ENCODE measurements at places on chromosomes 5 and 9.

DNA sequence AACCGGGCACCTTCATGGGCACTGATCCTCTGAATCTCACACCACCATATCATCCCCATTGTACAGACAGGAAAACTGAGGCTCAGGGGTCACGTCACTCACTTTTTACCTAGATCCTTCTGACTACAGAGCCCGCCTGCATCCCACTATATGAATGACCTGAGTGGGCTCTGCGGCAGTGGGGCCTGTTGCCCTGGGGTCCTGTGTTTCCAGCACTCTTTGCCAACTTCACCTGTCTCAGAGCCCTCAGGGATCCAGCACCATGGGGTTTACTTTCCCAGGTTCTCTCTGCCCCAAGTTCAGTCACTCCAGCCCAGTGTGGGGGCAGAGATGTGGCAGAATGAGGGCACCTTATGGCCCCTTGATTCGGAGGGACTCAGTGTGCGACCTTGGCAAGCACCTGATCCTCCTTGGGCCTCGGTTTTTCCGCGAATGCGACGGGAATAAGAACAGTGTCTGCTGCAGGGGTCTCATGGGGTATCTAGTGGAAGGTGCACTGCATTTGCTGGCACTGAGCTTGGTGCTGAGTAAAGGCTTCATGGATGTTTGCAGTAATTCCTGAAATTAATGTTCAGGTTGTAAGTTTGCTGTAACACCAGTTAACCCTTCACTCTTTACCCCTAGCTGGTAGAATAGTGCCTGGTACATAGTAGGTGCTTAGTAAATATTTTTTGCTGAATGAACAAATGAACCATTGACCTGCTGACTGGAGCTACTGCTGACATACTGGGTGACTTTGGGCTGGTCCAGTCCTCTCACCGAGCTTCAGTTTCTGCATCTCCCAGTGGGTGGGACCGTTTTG, 47.1 kb upstream of the BOD1 start:
- DNase-seq: no peak

DNA sequence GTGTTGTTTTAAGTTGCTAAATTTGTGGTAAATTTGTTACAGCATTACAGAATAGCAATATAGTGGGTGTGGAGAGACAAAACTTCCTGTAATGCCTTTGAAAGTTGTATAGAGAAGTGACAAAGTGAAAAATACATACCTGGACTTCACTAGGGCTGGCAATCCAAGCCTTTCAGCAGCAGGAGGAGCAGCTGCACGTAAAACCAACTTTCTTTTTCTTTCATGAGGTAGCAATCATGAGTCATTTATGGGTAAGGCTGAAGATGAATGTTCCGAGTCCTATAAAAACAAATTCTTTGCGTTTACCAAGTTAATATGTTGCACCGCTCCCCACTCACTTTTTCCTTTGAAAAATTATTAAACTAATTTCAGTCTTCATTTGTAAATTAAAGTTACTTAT, 1138.2 kb downstream of the TAF11L14 start:
- DNase-seq: no peak

- no peak for DNase-seq
Measured at GRCh38 chr5:132767150-132767549, 9.9 kb downstream of the SEPTIN8 start.

- DNase-seq: no peak
Measured at GRCh38 chr5:14676320-14676719, 11.8 kb downstream of the OTULIN start.

GRCh38 chr9:5587024-5587423, 41.9 kb upstream of the RIC1 start:
- no peak for DNase-seq

- no peak for DNase-seq
Measured at GRCh38 chr5:72940082-72940481, 15.8 kb upstream of the FCHO2 start.

DNA sequence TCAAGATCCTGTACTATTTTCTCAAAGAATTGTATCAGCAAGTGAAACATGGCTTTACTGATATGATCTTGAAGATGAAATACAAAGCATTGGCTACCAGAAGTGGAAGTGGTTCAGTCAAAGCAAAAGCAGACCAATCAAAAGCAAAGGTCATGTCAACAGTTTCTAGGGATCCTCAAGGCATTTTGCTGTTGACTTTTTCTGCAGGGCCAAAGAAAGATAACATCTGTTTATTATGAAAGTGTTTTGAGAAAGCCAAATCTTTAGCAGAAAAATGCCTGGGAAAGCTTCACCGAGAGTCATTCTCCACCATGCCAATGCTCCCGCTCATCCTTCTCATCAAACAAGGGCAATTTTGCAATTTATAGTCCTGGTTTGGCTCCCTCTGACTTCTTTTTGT, 90.3 kb upstream of the ACO1 start:
- no peak for DNase-seq

DNA sequence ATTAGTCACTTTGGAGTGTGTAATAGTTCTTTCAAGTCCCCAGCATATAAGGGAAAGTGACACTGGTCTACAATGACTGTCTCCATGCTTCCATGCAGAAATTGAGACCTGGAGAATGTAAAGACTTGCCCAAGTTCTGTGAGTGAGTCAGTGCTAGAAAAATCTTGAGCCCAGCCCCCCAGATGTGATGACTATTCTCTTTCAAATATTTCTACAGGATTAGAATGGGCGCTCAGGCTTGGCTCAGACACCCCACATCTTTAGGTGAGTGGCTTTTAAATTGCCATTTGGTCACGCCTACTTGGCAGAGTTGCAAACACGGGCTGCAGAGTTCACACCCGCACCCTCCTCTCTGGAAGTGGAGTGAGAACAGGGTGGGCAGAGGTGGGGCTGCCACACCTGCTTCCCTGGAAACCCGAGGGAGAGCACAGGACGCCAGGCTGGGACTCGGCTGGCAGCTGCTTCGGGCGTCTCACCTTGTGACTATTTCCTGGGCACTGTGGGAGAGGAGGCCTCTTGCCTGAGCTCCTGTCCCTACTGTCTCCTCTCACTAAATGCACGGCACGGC, 37.6 kb downstream of the ROPN1L start:
- DNase-seq: no peak

DNA sequence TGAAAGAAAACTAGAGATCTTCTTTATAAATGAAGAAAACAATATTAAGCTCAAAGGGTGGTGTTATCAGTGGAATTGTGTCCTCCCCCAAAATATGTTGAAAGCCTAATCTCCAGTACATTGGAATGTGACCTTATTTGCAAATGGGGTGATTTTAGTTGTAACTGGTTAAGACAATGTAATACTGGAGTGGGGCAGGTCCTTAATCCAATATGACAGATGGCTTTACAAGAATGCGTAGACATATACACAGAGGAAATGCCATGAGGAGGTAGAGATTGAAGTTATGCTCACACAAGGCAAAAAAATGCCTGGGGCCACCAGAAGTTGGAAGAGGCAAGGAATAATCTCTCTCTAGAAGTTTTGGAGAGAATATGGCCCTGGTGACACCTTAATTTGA, 13.7 kb upstream of the TRIM32 start:
- no peak for DNase-seq

- DNase-seq: peak; percentile 17
Measured at GRCh38 chr5:141485321-141486055, 658 bp downstream of the PCDHGC4 start.

DNA sequence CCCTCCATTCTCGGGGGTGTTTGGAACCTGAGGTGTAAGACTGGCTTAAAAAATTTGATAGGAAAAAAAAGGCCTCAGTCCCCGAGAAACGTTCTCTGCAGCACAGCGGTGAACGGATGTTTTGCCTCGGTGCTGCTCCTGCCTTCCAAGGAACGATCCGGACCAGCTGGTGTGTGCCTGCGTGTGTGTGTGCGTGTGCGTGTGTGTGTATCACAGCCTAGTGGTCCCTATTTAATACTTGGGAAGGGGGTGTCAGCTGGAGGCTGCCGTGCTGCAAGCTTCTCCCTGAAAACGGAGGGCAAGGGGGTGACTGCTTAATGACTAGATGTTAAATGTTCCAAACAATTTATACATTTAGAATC, 76.9 kb downstream of the LHX2 start:
- DNase-seq: no peak

- no peak for DNase-seq
Measured at GRCh38 chr5:140182075-140182711, 7.2 kb downstream of the CYSTM1 start.

- no peak for DNase-seq
Measured at GRCh38 chr9:81827616-81828296, 100.5 kb upstream of the SPATA31D4 start.

DNA sequence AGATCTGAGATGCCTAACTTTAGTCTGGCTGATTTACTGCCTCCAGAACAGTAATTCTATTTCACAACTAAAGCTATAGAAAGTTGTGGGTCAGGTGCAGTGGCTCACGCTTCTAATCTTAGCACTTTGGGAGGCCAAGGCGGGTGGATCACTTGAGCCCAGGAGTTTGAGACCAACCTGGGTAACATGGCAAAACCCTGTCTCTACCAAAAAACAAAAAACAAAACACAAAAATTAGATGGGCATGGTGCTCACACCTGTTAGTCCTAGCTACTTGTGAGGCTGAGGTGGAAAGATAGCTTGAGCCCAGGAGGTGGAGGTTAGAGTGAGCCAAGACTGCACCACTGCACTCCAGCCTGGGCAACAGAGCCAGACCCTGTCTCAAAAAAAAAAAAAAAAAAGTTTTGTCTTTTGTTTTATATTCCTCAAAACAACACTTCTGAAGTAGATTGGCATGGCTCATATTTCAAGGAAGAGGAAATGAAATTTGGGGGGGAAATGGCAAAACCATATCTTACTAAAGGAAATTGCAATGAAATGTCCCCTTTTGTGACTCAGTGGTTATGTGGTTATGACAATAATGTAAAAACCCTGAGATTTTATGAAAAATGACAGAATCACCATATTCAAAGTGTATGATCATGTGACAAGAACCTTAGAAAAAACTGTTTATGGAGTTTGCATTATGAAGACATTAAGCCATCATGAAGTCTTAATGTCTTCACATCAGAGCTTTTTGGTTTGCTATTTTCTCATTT, 16.2 kb downstream of the FNBP1 start:
- no peak for DNase-seq

DNA sequence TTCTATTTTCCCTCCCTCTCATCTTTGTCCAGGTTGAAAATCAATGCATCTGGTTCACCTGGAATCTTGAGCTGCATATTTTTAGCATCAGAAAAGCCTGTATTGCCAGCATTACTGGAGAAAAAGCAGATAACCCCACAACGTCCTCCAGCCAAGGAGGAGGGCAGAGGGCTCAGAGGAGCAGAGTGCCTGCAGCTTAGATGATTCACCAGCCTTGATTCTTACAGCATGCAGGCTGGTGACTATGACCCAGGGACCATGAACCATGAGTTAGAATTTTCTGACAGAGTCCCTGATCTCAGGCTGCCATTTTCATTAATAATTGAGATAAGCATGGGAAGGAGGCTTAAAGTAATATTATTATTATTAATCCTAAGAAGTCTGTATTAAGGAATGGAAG, 278.2 kb downstream of the BRINP1 start:
- no peak for DNase-seq

Measured in NCI-H1092 (cell line).